ENCODE measurements at places on chromosomes 1 and 21.

GRCh38 chr1:54287176-54287650 is 87.2 kb downstream of the MRPL37 start:
- DNase-seq: peak; percentile 22

- DNase-seq: no peak
Measured at GRCh38 chr1:119946724-119947123, 50.4 kb upstream of the ADAM30 start.

DNA sequence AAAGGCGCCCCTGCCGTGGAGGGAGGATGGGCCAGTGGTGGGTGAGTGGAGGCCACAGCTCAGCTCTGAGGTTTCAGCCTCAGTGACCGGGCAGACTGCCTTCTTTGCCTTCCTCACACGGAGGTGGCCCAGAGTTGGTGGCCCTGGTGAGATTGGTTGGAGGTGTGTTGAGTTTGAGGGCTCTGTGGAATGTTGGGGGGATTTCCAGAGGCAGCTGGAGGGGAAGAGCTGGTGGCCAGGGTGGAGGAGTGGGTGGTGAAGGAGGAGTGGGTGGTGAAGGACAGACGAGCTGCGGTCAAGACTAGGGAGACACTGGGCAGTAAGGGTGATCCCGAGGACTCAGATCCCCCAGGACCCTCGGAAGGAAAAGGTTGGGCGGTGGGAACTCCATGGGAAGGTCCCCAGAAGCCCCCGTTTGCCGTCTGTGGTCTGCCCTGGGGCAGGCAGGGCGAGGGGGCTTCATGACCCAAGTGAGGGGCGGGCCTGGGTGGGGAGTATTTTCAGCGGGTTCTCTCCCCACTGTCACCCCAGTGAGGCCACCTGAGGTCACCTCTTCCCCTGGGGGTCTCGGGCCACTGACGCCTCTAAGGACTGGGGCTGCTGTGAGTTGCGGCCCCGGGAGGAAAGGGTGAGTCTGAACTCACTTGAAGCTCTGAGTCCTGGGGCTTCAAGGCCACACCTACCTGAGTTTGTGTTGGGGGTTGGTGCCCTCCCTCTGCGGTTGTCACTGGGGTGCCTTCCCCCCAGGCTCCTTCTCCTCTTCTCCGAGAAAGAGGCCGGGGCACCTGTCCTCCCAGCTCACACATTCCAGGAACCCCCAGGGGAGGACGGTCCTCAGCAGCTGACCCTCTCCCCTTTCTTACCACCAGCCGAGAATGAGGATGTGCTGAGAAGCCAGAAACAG is 22.7 kb upstream of the PIK3CD start:
- peak; percentile 71 for DNase-seq

- DNase-seq: no peak
Measured at GRCh38 chr1:215397106-215397505, 170.0 kb upstream of the KCTD3 start.

DNA sequence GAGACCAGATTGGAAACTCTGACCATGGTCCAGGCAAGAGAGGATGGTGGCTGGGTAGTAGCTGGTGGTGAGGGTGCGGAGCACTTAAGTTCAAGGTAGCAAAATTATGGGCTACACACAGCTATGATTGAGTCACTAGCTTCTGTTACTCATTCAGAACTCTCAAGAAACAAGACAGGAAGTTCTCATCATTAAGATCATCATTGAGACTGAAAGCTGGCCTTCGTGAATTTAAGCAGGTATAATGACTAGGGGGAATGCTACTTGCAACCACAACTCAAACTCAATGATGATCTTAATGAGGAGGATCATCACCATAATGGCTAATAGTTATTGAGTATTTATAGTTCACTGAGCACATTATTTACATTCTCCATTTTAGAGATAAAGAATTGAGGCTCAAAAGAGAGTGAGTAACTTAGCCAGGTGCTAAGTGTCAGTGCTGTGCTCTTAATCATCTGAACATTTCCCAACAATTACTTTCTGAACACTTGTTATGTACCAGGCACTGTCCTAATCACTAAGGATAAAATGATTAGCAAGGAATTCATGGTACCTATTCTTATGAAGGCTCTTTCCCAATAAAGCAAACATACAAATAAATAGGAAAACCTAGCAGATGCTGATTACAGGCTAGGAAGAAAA is 286.3 kb upstream of the C1orf105 start:
- no peak for DNase-seq

GRCh38 chr1:178973652-178974101 is 52.0 kb upstream of the FAM20B start:
- DNase-seq: no peak

DNA sequence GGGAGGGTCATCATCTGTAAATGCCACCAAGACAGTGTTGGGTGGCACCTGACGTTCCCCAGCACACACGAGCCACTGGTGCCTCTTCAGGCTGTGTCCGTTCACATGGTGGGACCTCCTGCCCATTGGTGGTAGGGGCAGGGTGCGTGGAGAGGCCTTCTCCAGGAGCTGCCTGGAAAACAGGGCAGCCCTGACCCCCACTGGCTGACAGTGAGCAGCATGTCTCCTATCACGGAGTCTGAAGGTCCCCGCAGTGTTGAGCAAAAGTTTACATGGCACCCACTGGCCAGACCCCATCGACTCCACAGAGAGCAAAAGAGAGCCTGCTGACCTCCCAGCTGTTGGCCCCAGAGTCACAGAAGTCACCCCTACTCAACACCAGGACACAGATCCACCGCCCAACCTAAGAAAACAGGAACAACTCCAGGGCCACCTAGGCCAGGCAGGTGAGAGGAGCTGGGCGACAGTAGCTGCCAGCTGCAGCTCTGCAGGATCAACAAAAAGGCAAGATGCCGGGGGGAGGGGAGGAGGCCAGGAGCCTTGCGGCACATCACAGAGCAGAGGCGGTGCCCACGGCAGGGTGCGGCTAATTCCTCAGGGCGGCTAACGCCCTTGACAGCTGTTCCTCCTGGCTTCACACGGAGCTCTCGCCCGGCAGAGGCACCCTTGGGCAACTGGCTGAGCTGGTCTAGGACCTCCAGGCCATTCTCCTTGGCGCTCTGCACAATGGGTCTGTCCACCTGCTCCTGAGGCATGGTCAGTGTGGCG is 14.4 kb upstream of the IFI6 start:
- no peak for DNase-seq

DNA sequence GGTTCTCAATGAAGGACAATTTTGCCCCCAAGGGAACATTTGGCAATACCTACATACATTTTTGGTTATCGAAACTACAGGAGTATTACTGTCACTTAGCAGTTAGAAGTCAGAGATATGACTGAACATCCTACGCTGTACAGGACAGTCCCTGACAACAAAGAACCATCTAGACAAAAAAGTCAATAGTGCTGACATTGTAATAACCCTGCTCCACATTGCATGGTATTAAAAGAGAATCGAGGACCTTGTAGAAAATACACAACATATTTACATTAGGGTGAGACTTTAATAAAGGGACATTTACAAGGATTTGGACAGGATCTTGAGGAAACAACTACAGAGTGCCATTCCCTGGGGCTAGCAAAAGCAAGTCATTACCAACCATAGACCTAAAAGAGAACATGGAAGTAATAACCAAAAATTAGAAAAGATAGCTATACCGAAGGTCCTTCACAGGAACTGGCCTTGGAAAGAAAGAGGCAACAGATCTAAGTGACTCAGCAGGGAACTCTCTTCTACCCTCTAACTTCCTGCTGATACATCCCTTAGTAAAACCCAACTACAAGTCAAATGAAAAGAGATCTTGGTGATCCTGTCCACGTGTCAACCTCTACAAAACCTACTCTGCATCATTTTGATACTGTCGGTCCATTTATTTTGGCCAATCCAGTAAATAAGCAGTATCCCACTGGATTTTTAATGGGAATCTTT is 40.2 kb downstream of the ANGPTL3 start:
- no peak for DNase-seq

GRCh38 chr1:225474986-225475820 is 47.4 kb upstream of the LBR start:
- DNase-seq: peak; percentile 70

DNA sequence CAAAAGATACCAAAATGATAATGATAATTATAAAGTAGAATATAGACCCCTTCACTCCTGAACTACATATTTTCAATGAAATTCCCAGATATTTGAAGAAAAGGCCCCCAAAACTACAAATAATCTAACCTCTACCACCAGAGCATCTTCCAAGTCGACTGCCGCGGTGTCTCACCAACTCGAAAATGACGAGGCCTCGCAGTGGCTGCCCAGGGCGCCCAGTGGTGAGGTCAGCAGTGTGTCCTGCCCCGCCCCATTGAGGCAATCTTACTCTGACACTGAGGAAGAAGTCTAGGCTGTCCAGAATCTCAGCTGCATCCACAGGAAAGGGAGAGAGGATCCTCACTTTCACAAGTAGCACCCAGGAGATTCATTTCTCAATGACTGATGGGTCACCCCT is 5.2 kb downstream of the DUSP10 start:
- no peak for DNase-seq

DNA sequence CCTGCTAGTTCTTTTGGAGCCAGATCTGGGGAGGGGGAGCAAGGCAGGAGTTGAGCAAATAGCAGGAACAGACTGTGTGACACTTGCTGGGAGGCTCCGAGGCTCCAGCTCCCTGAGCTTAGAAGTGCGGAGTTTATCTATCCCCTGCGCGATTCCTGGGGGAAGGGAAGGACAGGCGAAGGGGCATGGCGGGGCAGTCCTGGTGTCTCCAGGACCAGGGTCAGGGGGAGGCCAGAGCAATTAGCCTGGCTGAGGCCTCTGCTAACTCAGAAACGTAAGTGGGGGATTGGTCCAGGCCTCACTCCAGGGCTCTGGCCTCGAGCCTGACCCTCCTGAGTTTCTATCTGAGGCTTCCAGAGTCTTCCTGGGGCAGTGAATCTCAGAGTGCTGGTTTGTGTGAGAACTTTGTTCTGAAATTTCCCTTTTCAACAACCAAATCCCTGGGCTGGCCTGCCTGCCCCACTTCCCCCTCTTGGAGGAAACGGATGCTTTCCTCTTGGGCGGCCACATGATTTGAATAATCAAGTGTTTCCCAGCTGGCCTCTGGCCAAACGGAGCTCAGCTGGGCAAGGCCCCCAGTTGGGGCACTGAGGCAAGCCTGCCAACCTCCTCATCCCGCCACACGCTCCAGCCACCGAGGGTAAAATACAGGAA is 15.6 kb downstream of the ALPL start:
- DNase-seq: no peak

- DNase-seq: peak; percentile 3
Measured at GRCh38 chr1:230186874-230187273, 119.8 kb downstream of the GALNT2 start.

GRCh38 chr1:82515650-82516049 is 714.9 kb downstream of the ADGRL2 start:
- no peak for DNase-seq

DNA sequence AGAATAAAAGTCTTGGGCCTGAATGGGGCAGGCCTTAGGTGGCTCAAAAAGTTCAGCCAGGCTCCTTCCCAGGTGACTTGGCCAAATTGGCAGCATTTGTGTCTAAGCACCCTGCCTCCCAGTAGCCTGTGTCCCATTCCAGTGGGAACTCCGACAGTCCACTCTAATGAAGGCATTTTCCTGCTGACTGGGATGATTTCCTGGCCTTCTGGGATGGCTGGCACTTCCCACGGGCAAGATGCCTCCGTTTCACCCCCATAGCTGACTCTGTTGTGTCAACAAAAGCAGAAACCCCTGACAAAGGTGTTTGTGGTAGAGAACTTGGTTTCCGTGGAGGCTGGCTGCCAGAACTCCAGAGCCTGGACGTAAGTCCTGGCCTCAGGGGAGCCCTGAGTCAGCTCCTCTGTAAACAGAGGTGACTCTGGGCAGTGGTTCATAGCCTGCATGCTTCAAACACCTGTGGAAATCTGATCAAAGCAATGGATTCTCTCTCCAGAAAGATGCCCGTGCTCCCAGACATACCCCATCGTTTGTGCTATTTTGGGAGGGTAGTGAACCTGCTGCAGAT is 36.6 kb downstream of the WNT3A start:
- no peak for DNase-seq

GRCh38 chr21:46118316-46119143 is 20.6 kb downstream of the COL6A2 start:
- no peak for DNase-seq

GRCh38 chr1:243642936-243643335 is 207.1 kb downstream of the AKT3 start:
- DNase-seq: no peak

DNA sequence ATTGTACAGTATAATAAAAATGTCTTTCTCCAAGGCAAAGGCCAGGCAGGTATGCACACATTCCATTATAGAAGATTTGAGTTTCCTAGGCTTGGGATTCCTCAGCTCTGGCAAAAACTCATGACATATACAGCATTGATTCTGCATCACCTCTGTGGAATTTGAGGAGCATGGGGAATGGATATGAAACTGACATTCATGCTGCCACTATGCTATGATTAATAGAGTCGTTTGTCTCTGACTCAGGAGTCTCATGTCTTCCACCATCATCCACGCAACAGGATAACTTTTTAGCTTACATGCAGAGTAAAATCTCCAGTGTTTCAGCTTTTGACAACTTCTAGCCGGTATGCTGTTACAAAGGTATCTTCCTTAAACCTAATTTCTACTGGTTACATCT is 49.8 kb upstream of the ADORA3 start:
- no peak for DNase-seq

GRCh38 chr1:156584813-156585212 is 5.3 kb downstream of the TTC24 start:
- DNase-seq: no peak

DNA sequence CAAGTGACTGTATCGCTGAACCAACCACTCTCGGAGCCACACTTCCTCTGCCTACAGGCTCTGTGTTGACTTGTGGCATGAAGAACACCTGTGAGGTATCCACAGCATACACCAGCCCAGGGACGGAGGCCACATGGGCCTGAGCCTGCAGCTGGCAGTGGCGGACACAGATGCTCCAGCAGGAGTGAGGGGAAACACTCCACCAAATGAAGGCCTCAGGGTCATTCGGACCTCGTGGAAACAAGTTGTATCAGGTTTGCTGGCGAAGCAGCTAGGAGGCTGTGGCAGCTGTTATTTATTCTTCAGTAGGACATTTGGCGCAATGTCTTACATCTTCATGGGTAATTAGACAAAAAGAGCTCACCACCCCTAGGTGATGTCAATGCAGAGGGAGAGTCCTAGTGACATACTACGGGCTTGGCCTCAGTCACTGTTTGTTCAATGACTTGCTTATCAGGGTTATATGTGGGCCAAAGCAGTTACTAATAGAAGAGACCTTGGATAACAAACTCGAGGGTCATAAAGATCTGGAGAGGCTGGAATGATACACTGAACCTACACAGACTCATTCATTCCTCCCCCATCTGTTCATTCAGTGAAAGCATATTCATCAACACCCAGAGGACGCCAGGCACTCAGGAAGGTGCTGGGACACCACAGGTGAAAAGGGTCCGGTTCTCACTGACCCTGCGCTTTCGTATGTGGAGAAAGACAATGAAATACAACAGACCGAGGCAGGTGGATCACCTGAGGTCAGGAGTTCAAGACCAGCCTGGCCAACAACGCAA is 11.6 kb upstream of the ETS2 start:
- DNase-seq: no peak

All from CD4-positive, alpha-beta memory T cell (primary cell).